Calu3 (cell line): ENCODE measurements at places on chromosomes 7 and 10.

- no peak for DNase-seq
Observed at GRCh38 chr7:14630048-14630447, 272.5 kb downstream of the DGKB start.

DNA sequence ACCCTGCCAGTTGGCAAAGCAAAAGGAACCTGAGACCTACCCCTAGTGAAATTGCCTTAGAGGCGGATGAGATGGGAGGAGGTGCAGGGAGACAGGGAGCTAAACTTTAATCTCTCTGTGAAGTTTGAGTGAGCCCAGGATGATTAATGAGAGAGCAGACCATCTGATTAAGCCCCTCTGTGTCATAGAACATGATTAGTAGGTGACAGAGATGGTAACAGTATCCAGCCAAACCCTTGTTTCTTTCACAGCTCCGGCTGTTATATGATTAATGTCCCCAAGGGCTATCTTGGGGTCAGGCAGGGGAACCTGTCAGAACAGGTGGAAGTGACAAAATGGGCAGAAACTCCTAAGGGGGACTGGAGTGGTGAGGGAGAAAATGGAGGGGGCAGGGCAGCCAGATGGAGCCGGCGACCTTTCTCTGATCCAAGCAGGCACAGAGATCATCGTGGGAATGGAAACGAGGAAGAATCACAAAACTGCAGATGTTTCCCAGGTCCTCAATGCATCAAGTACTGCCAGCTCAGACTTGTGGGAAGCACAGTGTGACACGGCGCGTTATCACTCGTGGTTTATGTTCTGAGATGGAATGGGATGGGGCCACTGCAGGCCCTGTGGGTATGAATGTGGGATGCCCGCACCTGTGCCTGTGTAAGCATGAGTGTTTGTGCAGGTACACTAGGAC is 684.2 kb downstream of the LRMDA start:
- no peak for DNase-seq

DNA sequence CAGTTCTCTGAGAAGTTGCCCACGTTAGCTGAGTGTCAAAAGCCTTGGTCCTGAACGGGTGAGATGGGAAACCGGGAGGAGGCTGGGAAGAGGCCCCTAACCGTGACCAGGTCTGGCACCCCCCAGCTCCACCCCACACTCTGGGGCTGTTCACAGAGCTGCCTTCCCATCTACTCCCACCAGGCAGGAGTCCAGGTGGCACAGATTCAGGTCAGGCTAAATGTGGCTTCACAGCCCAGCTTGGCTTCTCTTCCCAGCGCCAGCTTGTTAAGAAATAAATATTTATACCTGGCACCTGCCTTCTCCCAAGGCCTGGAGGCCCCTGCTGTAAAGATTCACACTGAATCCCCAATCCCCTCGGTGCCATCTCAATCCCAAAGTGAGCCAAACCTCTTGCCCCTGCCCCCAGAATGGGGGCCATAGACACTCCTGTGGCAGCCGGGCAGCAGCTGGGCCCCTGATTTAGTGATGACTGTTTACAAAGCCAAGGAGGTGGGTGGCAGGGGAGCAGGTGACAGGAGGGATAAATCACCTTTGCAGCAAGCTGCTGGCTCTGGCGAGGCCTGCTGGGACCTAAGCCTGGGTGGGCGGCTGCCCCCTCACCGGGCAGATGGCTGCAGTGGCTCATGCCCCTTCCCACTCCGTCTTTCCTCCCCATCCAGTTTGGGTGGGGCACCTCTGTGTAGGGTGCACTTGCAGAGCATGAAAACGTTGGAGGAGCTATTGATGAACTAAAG is 72.5 kb downstream of the GOLGA7B start:
- DNase-seq: no peak

DNA sequence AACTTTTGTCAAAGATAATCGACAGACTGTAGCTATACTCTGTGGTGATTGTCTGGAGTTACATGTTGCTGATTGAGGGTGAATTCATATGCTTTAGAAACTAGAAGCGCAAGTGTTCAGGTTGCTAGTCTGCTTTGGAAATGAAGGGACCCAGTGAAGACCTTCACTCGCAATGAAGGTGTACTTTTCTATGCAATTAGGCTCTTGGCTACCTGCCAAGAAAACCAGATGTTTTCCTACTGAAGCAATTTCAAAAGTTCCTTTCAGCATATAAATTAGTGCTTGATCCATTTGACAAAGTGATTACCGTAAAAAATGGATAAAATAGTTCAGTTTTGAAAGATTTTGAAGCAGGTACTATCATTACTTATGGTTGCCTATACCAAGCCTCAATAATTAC is 10.0 kb upstream of the STK31 start:
- no peak for DNase-seq

GRCh38 chr10:17475661-17476060 is 21.3 kb upstream of the ST8SIA6 start:
- no peak for DNase-seq

- DNase-seq: no peak
Observed at GRCh38 chr10:24311888-24312287, 103.0 kb downstream of the KIAA1217 start.

GRCh38 chr10:50394832-50395231 is 143.5 kb upstream of the ASAH2 start:
- DNase-seq: no peak

- DNase-seq: no peak
Observed at GRCh38 chr7:8391353-8392062, 41.9 kb upstream of the NXPH1 start.

DNA sequence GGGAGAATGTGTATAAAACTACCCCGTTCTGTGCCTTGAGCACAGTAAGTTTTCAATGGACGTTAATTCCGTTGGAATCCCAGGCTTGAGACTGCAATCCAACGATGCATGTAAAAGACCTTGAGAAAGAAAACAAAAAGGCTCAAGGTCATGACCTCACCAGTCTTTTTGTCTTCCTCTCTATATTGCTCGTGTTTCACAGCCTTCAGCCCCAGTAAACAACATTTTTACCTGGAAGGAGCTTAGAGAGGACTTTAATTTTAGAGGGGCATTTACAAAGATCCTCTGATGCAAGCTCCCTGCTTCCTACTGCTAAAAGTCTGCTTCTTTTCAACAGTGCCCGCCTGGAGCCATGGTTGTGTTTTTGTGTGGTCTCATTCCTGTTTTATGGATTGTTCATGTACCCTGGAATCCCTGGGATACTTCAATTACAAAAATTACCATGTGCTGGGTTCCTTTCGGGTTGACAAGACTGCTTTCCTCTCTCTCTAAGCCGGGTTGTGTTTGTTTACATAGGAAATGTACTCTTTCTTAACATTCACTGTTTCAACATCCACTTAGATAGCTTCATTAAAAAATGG is 320.1 kb upstream of the NFE2L3 start:
- DNase-seq: no peak

- DNase-seq: no peak
Observed at GRCh38 chr7:149621776-149622175, 124.2 kb upstream of the ZNF746 start.

DNA sequence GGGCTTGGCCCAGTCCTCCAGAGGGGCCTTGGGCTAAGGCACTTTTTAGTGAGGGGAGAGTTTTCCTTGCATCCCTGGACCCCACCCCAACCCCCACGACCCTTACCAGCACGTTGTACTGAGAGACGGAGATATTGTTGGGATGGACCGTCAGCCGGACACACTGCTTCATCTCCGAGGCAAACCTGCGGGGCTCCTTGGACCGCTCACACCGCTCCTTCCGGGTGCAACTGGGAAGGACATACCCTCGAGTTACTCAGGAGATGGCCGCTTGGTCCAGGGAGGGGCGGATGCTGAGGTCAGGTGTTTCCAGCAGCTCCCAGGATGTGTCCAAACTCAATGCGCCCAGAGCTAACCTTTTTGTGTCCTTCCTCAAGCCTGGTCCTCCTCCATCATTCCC is 348.0 kb downstream of the PLXNA4 start:
- DNase-seq: no peak

GRCh38 chr10:106991091-106991490 is 173.4 kb downstream of the SORCS1 start:
- no peak for DNase-seq

GRCh38 chr10:119245272-119245671 is 37.9 kb downstream of the GRK5 start:
- no peak for DNase-seq

DNA sequence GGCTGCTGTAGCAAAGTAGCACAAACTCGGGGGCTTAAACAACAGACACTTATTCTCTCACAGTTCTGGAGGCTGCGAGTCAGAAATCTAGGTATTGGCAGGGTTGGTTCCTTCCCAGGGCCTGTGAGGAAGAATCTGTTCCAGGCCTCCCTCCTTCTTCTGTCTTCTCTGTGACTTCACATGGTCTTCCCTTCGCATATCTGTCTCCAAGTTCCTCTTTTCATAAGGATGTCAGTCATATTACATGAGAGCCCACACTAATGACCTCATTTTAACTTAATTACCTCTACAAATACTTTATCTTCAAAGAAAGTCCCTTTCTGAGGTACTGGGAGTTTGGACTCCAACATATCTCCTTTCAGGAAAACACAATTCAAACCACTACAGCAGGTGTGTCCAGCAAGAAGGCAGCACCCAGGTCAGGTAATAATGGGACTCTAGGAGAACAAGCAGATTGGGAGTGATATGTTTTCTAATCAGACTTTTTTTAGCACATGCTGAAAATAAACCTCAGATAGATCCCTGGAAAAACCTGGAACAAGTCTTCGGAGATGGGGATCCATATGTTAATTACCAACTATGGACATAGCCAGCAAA is 11.7 kb downstream of the CREB5 start:
- DNase-seq: no peak

- no peak for DNase-seq
Observed at GRCh38 chr7:67018940-67019339, 22.3 kb downstream of the TYW1 start.

GRCh38 chr7:20696002-20696605 is 80.6 kb downstream of the ABCB5 start:
- no peak for DNase-seq

DNA sequence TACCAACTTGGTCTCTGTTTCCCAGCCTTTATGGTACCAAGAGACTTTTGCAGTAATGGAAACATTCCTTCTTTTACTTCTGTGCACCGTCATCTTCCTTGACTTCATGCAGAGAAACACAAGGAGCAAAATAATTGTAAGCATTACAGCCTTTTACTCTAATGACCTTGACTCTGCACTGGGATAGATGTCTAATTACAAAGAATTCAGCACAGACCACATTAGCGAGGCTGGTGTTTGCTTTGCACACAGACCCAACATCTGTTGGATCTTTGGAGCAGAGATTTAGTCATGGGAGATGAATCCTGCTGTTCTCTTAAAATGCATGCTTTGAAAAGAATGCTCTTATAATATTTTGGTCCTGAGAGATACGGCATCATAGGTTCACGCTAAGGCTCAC is 261.6 kb downstream of the TWIST1 start:
- DNase-seq: no peak

- no peak for DNase-seq
Observed at GRCh38 chr7:55569797-55570196, 2.5 kb downstream of the VOPP1 start.

DNA sequence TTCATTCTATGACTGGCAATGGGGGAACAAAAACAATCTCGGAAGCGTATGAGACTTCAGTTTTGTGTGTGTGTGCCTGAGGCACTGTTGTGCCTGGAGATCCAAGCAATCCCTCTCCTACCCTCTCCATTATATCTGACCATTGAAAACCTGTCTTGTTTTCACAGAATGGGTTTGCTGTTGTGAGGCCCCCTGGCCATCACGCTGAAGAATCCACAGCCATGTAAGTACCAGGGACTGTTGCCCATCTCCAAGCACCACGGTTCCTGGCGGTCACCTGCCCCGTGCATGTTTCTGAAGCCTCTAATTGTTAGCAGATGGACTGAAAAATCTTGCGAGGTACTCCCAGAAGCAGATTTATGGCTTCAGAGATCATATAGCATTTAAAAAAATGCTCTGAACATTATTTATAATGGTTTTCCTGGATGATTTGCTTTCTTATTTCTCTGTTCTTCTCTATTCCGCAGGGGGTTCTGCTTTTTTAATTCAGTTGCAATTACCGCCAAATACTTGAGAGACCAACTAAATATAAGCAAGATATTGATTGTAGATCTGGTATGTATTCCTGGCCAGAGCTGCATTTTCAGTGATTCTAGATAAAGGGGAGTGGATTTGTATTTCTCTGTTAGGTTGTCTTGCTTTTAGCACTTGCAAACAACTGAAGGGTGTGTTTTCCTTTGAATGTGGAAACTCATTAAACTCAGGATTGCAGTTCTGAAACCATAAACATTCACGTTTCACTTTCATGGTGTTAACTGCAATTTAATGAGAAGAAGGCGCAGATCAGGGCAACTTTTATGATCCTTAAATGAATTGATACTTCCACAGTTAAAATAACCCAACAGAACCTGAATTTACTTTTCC is 288.2 kb downstream of the TWIST1 start:
- DNase-seq: no peak

- no peak for DNase-seq
Observed at GRCh38 chr7:116805100-116805544, 57.3 kb upstream of the CAPZA2 start.
